ENCODE measurements at places on chromosomes 11 and 22.
A peak's percentile ranks its signal among the peaks of the same experiment; 100 is the strongest.

DNA sequence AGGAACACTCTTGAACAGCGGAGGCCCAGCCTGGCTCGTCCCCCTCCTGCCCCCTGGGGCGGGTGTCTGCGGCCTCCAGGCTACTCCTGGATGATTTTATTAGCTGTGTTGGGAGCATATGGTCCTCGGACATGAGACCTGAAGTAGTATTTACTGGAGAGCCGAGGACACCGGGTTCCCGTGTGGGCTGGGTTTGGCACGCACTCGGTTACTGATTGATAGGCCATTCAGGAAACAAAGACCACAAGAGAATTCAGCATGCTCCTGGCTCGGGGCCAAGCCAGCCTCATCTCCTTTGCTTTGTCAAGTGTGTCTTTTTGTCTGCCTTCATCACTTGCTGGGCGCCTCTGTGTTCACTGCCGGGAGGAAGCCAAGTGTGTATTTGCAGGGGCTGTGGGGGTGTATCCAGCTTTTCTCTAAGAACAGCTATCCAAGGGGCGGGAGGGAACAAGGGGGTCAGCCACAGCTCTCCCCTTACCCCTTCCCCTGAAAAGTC, 9.7 kb downstream of the FXYD2 start:
- DNase-seq: peak; percentile 95

- DNase-seq: no peak
Measured at GRCh38 chr22:29801153-29801552, 34.0 kb downstream of the UQCR10 start.

DNA sequence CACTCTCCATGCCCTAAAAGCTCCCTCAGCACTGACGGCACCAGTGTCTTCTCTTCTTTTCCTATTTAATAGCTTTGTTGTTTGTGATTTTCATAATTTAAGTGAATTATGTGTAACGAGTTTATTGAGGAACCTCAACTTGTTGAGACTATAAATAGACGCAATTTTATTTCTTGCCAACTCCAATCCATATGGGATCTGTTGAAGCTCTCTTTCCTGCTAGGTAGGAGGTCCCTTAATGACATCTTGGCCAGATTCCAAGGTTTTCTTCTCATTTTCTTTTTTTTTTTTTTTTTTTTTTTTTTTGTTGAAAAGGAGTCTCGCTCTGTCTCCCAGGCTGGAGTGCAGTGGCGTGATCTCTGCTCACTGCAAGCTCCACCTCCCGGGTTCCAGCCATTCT, 14.2 kb downstream of the RTL6 start:
- no peak for DNase-seq

DNA sequence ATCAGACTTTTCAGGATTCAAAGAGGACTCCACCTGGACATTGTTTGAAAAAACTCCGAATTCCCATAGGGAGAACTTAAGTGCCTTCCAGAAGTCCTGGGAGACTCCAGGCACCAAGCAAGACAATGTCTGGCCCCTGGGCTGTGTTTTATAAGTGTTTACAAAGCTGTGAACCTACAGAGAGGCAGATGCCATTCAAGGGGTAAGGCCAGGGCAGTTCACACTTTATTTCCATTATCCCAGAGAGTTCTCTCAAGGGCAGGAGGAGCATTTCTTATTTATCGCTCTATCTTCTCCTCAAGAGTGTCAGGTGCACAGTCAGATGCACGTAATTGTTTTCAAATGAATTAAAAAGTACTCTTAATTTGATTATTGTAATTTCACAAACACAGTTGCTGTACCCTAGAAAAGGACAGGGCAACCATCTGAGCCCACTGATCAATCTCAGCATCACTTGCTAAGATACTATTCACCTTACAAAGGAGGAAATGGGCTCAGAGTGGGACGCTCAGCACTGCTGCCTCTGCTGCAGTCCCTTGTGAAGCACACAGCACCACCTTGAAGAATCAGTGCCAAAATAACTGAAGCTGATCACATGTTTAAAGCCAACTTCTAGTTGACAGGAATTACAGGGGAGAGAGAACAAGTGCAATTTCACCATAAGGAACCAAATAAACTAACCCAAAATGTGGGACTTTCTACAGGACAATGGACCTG, 35.0 kb downstream of the RASSF10 start:
- DNase-seq: peak; percentile 6

DNA sequence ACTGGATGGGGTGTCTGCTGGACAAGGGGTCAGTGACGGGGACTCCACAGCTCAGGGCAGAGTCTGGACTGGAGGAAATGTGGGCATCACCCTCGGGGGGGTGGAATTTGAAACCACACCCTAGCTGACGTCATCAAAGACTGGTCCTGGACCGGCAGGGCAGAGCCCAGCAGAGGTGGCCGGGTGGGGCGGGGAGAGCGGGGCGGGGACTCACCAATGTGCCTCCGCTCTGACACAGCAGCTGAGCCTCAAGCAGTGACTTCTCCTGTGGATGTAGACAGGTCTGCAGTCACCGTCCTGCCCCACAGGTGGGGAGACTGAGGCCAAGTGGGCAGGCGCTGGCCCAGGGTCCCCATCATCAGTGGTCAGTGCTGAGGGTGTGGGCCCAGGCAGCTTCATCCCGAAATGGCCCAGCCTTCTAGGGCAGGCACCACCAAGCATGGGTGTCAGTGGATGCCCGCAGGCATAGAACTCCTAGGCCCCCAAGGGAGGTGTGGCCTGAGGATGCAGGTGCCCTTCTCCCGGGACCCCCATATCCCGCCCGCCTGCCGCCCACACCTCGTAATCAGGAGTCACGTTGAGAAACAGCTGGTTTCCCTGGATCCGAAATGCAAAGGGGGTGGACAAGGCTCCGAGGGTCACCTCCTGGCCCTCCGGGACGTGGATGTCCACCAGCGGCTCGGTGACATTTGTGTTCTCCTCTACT, 603 bp downstream of the CDHR5 start:
- DNase-seq: no peak
